ENCODE measurements at places on chromosomes 4 and X.

GRCh38 chrX:123860983-123861382 is 1.1 kb downstream of the XIAP start:
- no peak for DNase-seq

DNA sequence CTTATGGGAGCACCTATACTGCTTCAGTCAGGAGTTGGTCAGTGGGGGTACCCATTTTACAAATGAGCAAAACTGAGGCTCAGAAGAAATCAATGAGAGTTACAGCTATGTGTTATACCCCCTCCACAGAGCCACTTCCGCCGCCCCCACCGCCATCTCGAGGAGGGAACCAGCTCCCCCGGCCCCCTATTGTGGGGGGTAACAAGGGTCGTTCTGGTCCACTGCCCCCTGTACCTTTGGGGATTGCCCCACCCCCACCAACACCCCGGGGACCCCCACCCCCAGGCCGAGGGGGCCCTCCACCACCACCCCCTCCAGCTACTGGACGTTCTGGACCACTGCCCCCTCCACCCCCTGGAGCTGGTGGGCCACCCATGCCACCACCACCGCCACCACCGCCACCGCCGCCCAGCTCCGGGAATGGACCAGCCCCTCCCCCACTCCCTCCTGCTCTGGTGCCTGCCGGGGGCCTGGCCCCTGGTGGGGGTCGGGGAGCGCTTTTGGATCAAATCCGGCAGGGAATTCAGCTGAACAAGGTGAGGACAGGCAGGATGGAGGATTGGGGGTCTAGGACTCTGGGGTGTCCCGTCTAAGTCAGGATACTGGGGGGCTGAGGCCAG is 5.0 kb downstream of the WAS start:
- DNase-seq = no peak

DNA sequence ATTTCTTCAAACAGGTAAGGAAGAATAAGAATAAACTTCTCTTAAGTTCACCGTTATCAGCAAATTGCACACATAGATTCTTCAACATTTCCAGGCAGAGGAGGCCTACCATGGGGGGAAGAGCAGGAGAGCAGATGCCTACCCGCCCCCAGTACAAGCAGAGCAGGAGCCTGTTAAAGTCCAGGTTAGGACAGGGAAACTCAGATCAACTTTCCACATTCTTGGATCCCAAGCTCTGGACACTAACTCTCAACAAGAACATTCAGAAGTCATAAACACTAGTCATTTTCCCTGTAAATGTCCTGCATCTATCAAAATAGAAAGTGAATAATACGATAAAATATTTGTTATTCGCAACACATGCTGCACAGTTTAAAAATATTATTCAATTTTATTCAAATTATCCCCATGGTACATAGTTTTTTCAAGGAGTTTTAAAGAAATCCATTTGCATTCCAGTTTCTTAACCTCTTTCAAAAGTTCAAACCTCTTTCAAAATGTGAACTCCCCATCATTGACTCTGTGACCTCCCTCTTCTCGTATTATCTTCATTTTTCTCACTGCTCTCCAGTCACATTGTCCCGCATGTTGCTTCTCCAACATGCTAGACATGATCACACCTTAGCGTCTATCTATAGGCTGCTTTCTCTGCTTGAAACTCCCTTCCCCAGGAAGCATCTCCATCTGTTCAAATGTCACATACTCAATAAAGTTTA is 185.2 kb upstream of the NEIL3 start:
- DNase-seq = no peak

GRCh38 chr4:1236103-1236641 is 12.8 kb downstream of the CTBP1 start:
- DNase-seq = no peak

GRCh38 chr4:151267104-151267503 is 9.9 kb upstream of the PRSS48 start:
- no peak for DNase-seq

- DNase-seq = no peak
These were observed 6.1 kb upstream of the CYSLTR1 start for GRCh38 chrX:78333521-78333920.

- no peak for DNase-seq
These were observed 95.4 kb upstream of the BANK1 start for GRCh38 chr4:101695176-101695575.

- no peak for DNase-seq
These were observed 110.2 kb upstream of the MYOZ2 start for GRCh38 chr4:119025420-119025819.

Measured in stimulated activated CD4-positive, alpha-beta T cell treated with anti-CD3 and anti-CD28 coated beads, TNF-alpha, amount 100 ng/mL, for 48 hours (primary cell).